Stimulated activated CD4-positive, alpha-beta T cell treated with anti-CD3 and anti-CD28 coated beads, Interleukin-15, amount 100 ng/mL, for 48 hours (primary cell): ENCODE measurements at places on chromosomes 3 and 15.

DNA sequence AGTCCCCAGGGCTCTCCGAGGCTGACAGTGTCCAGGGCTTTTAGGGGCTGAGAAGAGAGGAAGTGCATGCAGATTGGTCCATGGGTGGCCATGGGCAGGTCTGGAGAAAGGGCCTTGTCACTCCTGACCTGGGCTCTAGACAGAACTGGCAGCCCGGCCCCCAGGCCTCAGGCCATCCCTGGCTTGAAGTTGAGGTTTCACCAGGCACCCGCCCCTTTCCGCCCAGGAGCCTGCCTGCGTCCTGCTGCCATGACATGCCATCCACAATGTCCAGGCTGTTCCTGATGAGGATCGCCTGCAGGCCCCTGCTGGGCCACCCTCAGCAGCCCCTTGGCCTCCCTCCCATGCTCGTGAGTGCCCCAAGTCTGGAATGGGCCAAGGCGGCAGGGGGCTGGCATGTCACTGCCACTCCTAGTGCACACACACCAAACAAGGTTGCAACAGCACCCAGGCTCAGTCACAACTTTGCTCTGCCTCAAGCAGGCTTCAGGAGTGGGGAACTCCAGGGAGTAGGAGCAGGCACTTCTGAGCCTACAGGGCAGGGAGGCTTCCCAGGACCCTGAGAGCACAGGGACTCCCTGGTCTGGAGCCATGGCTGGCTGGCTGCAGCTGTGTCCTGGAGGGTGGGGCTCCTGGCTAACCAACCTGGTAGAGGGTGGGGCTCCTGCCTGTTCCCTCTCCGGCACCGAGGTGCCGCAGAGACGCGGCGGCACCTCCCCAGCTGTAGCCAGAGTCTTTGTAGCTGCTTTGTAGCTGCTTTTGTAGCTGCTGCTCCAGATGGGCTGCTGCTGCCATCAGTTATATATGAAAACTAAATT, 1457.1 kb upstream of the GBE1 start:
- no peak for DNase-seq

DNA sequence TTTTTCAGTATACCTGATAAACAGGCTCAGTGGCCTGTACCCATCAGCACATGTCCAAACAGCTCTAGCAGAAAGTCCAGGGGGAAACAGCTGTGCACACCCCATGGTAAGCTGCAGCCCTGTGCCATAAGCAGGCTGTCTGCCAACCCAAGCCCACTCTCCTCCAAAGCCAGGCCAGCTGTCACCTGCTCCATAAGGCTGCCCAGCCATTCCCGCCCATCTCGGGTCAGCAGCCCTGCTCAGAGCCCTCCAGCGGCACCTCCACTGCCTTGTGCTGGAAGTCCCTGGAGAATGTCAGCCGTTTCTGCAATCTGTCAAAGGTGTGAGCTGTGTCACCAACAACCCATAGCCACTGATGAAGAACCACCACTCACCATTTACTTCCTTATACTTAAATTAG, 82.0 kb downstream of the NTRK3 start:
- no peak for DNase-seq

- no peak for DNase-seq
These were observed 3.1 kb downstream of the PLXNA1 start for GRCh38 chr3:126986001-126986400.

- DNase-seq: no peak
These were observed 22.2 kb downstream of the MESD start for GRCh38 chr15:80967451-80967850.

- DNase-seq: no peak
These were observed 26.2 kb upstream of the SLC35G2 start for GRCh38 chr3:136792556-136793330.

DNA sequence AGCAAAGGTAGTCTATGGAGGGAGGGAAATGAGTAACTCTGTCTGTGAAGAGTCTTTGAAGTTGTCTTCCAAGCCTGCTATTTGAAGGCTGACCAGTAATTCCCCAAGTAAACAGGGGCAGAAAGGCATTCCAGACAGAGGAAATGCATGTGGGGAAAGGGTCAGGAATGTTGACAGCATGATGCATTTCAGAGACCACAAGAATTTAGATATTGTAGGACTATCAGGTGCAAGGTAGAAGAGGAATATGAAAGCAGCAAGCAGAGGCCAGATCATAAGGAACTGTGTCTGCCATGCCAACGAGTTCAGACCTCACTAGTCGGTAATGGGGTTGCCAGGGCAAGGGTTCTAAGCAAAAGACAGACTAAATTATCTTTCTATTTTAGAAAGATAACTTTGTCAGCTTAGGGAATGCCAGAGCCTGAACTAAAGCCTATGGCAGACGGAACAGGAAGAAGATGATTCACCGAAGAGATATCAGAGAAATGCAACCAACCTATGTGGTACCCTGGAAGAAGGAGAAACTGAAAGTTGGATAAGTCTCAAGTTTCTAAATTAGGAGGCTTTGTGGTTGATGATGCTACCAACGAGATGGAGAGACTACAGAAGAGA, 327.0 kb upstream of the RORA start:
- DNase-seq: no peak

- no peak for DNase-seq
These were observed 44.5 kb downstream of the LIMD1 start for GRCh38 chr3:45639044-45639392.

DNA sequence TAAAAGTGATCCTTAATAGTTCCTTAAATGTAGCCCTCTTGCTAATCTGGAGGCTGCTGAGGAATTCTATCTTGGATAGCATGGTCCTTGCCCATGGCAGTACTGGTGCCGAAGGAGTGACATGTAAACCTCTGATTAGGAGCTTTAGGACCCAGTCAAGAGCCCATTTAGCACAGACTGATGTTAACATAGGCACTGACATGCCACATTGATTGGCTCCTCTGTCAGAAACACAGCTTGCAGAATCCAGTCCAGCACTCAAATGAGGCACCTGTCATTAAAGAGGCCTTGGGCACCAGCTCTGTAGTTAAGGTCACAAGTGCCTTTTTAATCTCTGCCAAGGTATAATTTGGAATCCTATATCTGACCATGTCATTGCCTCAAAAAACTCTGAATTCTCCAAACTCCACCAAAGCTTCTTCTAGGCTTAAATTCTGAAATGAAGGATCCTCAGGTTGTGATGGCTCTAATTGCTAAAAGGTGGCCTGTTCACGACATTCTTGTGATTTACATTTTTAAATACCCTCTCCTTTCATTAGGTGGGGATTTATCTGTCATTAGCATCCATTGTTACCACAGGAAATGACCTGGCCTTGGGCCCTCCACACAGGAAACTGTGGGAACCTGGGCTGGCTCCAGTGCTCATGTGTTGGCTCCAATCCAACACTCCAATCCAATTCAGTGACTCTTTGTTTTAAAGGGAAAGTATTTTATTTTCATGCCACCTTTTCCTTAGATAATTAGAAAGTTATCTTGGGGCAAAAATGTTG, 57.3 kb upstream of the RNF7 start:
- DNase-seq: no peak

GRCh38 chr3:169186596-169186995, 476.9 kb downstream of the MECOM start:
- DNase-seq: no peak

- no peak for DNase-seq
These were observed at the start of gene WNT5A for GRCh38 chr3:55486857-55487380. WNT5A (minus strand) TSS chr3:55487306; CDS start chr3:55486985, 321 bp downstream.

DNA sequence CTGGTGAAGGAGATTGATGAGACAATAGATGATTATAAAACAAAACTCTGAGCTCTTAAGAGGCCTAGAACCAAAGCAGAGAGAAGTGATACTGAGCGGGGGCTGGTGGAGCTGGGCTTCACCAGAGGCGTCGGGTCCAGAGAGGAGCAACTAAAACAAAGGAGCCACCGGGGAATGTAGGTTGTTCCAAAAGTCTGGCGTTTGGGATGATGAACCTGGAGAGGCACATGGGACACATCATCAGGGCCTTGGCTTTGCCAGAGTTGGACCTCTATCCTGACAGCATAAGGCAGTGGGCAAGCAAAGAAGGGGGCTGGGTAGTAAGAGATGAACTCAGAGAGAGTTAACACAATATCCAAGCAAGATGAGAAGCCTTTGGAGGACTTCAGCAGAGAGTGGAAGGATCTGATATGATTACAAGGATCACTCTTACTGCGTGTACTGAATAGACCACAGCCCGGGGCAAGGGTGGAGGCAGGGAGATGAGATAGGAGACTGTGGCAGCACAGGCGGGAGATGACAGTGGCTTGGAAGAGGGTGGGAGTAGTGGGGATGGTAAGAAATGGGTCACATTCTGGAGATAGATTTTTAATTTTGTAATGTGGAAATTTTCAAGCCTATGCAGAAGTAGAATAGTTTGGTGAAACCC, 36.0 kb upstream of the RASA2 start:
- no peak for DNase-seq

- DNase-seq: no peak
These were observed 397.1 kb upstream of the KCNMB2 start for GRCh38 chr3:178139116-178139515.

DNA sequence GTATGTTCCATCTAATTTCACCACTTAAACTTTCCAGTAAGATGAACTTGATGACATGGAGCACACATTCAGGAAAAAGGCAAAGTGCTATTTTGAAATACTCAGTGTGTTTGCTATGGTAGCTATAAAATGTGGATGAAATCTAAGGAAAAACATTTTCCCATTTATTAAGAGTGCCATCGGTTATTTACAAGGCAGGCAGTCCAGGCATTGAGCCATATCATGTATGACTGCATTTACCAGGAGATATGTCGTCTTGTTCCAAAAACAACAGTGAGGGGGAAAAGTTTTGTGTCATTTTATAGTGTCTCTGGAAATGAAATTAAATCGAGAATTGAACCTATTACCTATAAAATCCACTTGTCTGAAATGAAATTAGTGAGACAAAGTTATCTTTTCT, 13.7 kb downstream of the ANXA2 start:
- no peak for DNase-seq

GRCh38 chr3:100630664-100631063, 21.3 kb downstream of the ADGRG7 start:
- DNase-seq: no peak

- no peak for DNase-seq
These were observed 101.5 kb upstream of the TGFBR2 start for GRCh38 chr3:30504939-30505338.

DNA sequence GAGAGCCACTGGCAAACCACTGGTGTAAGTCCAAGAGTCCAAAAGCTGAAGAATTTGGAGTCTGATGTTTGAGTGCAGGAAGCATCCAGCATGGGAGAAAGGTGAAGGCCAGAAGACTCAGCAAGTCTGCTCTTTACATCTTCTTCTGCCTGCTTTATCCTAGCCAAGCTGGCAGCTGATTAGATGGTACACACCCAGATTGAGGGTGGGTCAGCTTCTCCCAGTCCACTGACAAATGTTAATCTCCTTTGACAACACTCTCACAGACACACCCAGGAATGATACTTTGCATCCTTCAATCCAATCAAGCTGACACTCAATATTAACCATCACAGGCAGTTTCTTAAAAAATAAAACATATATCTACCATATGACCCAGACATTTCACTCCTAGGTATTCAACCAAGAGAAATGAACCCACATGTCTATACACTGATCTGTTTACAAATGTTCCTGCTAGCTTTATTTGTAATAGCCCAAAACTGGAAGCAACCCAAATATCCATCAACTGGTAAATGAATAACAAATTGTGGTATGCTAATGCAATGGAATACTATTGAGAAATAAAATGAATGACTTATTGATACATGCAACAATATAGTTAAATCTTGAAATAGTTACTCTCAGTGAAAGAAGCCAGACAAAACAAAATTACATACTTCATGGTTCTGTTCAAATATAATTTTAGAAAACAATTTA, 373.8 kb downstream of the ZNF385D start:
- no peak for DNase-seq

DNA sequence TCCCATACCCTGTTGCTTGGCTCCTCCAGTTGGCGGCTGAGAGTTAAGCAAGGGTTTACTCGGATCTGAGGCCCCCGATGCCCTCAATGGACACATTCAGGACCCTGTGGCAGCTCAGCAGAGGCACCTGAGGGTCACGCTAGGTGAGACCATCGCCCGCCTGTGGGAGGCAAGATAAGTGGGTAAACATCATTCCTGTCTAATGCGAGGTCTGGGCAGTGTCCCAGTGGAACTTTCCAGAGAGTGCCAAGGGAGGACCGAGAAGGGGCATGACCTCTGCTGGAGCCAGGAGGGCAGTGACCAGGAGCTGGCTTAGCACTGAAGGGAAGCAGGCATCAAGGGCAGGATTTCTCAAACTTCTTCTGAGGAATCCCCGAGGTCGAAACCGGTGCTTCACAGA, 65.4 kb upstream of the SEC61A1 start:
- no peak for DNase-seq

- no peak for DNase-seq
These were observed 20.9 kb upstream of the LARS2 start for GRCh38 chr3:45367453-45367871.

GRCh38 chr3:191753196-191753595, 292.2 kb downstream of the PYDC2 start:
- no peak for DNase-seq

GRCh38 chr3:111702996-111703985, 108.1 kb upstream of the ZBED2 start:
- DNase-seq: no peak

DNA sequence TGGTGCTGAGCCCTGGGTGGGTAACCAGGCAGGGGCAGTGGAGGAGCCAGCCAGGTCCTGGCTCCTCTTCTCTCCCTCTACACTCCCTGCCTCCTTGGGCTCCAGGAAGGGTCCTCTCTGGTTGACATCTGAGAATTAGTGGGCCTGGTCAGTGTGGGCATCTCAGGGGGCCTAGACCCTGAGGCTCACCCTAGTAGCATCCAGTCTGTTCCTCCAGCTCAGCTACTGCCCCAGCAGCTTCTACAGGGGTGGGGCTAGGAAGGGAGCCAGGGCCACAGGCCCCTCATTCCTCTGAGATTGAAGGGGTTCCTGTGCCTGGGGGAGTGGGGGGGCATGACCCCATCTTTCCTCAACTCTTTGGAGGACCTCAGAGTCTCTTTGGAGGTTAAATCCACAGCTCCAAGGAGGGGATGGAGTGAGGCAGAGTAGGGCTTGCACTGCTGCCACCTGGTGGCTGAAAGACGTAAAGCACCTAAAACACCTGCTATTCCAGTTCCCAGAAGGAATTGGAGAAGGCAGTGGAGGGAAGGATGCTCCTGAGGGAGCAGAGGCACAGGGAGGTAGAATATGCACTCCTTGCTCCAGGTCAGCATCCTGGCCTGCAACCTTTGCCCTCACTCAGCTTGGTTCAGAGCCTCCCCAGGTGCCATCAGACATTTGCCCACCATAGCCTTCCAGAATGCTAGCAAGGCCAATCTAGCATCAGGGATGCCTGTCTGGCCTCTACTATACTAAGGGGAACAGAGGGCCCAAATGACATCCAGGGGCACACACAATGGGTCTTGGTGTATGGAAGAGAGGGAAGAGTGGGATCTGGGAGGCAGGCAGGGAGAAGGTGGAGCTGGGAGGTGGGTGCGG, 25.1 kb downstream of the C3orf18 start:
- peak; percentile 42 for DNase-seq

- DNase-seq: no peak
These were observed 71.3 kb downstream of the SMAD6 start for GRCh38 chr15:66773129-66773873.

DNA sequence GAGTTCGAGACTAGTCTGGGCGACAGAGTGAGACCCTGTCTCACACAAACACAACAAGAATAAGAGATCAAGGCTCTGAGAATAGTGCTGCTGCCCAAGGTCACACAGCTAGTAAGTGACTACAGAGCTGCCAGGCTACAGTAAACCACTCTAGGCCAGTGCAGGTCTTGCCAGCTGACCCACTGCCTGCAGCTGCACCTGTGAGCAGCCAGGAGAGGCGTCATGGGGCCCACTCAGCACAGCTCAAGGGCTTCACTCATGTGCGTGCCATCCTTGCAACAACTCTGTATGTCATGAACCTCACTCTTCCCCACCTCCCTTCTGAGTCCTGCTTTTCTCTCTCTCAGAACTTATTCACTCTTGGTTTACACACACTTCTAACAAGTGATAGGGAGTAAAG, 176.7 kb downstream of the SMAD6 start:
- no peak for DNase-seq
